Progenitor cell of endocrine pancreas (in vitro differentiated cells): ENCODE measurements at places on chromosomes 16 and 17.

DNA sequence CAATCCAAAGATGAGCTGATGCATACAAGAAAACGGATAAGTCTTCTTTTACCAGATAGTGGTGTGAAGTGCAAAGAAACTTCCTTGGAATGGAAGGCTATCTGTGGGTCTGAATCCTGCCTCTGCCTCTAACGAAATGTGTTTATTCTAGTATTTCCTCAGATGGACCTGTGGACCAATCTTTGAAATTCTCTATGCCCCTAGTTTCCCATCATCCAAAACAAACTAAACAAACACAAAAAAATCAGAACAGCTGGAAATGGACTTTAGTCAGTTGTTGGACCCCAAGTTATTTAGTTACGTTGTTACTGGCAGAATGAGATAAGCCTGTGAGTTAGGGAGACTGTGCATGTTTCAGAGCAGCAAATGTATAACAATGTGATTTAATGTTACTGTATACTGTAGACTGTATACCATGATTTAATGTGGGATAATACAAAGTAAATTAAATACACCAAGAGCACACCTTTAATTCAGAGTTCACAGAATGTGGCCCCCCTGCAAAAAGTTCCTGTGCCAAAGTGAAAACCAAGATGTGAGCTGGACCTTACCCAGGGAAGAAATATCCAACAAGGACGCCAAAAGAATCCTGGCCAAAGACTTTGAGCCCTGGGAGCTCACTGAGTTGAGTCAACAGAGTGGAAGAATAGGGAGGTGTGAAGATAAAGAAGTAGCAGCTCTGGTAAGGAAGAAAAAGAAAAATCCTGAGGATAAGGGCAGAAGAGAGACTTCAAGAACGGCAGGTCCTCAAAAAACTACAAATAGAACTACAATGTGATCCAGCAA lies 255.2 kb downstream of the CNTNAP4 start:
- H3K36me3 ChIP-seq = no peaks in the 10 kb centered on the region
- H3K4me1 ChIP-seq = peaks cover 9% of the 10 kb centered on the region
- no peaks in the 10 kb centered on the region for H3K27me3 ChIP-seq
- H3K27ac ChIP-seq = no peak overlapping the region
- H3K4me3 ChIP-seq = no peak overlapping the region
- DNase-seq = no peak

DNA sequence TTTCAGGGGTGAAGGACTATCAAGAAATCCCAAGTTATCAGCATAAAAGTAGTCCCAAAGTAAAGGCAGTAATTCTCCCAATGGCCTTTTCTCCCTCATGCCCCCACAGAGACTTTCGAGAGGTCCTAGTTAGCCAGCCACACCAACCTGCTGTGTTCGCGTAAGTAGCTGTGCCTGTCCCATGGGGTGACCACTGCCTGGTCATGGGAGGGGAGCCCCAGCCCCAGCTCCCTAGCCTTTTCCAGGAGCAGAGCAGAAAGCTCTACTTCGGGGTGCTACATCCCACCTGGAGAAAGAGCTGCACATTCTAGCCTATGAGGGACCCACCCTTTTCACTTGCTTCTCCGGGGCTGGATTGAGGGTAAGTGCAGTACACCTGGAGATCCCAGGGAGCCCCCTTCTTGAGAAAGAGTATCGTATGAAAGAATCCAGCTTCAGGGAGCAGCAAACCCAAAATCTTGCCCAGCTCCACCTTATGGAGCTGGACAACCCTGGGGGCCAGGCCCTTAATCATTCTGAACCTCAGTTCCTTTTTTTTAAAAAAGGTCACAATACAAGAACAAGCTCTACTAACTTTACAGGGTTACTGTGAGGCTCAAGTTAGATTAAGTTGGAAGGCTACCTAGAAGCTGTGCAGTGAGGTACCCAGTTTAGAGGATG lies 8.6 kb upstream of the SOST start:
- H3K27me3 ChIP-seq = no peaks in the 10 kb centered on the region
- peaks cover 17% of the 10 kb centered on the region for H3K36me3 ChIP-seq
- H3K27ac ChIP-seq = peak overlapping the region; percentile 64
- peaks cover 5% of the 10 kb centered on the region for H3K4me1 ChIP-seq

GRCh38 chr16:53093162-53093744 lies 38.5 kb downstream of the CHD9 start:
- peaks cover 3% of the 10 kb centered on the region for H3K27me3 ChIP-seq
- no peaks in the 10 kb centered on the region for H3K4me1 ChIP-seq
- H3K36me3 ChIP-seq = no peaks in the 10 kb centered on the region
- DNase-seq = no peak

- peaks cover 1% of the 10 kb centered on the region for H3K4me1 ChIP-seq
- H3K36me3 ChIP-seq = no peaks in the 10 kb centered on the region
- no peak for DNase-seq
Measured at GRCh38 chr16:50607970-50608557, 59.9 kb downstream of the NKD1 start.

GRCh38 chr16:30985401-30986128 lies 558 bp downstream of the HSD3B7 start:
- H3K27ac ChIP-seq = peak overlapping the region; percentile 84
- H3K27me3 ChIP-seq = no peaks in the 10 kb centered on the region
- peaks cover 2% of the 10 kb centered on the region for H3K4me1 ChIP-seq
- H3K36me3 ChIP-seq = peaks cover 5% of the 10 kb centered on the region
- H3K4me3 ChIP-seq = peak overlapping the region; percentile 56

DNA sequence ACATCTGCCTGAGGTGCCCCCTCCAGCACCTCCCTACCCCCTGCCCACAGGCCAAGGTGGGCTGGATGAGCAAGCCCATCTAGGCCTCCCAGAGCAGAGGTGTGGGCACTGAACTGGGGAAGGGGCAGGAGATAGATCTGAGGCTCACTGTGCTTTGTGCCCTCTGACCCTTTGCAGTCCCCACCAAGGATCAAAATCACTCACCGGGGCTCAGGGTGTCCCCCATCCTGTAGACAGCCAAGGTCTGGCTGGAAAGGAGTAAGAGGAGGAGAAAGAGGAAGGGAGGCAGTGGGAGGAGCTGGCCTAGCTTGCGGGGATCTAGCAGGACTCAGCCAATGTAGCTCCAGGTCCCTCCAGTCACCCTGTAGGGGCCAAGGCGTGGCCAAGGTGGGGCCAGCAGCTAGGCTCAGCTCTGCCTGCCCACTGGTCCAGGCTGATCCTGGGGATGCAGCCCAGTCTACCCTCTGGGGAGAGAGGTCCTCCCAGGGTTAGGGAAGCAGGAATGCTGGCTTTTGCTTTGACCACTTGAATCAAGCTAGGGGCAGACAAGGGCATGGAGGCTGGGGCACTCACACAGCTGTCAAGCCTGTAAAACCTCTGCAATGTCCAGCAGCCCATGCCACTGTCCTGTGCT lies 1.8 kb downstream of the SLC12A4 start:
- H3K27ac ChIP-seq = peak overlapping the region; percentile 64
- H3K4me3 ChIP-seq = peak overlapping the region; percentile 98
- H3K27me3 ChIP-seq = no peaks in the 10 kb centered on the region
- DNase-seq = no peak

GRCh38 chr17:50523208-50523607 lies 9.3 kb upstream of the EPN3 start:
- peaks cover 2% of the 10 kb centered on the region for H3K27me3 ChIP-seq
- no peaks in the 10 kb centered on the region for H3K36me3 ChIP-seq
